PC-3 (cell line): ENCODE measurements at places on chromosomes 16 and 17.
A peak's percentile ranks its signal among the peaks of the same experiment; 100 is the strongest.

DNA sequence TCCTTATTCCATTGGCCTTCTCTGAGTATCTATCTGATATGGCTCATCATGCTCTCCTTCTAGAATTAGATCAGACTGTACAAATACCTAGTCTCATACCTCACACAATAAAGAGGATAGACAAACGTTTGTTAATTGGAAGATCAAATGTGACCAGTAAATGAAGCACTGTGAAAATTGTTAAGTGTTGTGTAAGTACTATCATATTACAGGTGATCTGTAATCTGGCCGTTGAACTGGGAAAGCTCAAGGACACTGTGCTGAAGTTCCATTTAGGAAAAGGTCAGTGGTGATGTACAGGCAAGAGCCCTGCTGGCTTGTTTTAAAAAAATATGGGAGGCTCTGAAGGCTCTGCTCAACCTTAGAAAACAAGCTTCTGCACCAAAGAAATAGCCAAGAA lies 38.5 kb upstream of the CORO6 start:
- DNase-seq, result no peak

GRCh38 chr16:78761427-78761826 lies 662.0 kb downstream of the WWOX start:
- no peak for DNase-seq

DNA sequence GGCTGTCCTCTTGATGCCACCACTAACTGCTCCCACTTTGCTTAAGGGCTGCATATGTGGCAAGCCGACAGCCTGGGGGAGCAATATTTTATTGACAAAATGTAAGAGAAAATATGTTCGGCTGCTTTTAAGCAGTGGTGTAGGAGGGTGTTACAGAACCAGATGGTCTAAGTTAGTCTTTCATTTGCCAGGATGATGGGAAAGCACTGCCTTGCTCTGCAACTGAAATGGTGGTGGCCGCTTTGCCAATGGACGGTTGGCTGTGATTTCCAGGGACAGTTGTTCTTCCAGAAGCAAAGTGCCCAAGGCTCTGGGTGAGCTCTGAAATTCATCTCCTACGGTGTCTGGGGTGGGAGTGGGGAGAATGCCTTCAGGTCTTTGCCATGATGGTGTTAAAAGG lies 469.3 kb downstream of the TOX3 start:
- DNase-seq, result no peak

DNA sequence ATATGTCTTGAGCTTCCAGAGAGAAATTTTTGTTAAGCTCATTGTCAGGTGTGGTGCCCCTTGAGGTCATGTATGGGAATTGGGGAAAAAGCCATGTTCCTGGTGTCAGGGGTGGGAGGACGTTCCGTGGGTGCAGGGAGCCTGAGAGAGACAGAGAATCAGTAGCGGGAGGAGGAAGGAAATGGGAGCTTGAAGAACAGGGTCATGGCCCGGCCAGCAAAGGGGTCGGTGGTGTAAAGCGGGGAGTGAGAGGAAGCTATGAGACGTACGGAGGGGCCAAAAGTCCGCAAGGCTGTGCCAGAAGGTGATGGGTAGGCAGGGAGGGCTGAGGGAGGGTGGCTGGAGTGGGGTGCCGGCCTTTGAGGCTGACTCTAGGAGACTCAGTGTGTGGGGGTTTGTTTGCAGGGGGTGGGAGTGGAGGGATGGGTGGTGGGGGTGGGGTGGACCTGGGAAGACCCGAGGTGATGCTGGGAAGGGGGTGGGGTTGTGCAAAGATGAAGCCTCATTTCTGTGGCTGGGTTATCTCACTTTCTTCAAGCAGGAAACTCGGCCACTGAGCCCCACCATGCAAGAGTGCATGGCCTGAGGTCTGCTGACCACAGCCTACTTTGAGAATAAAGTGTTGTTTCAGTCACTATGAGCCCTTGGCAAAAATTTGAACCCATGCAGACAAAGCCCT lies 63.6 kb downstream of the PLCG2 start:
- DNase-seq, result no peak

DNA sequence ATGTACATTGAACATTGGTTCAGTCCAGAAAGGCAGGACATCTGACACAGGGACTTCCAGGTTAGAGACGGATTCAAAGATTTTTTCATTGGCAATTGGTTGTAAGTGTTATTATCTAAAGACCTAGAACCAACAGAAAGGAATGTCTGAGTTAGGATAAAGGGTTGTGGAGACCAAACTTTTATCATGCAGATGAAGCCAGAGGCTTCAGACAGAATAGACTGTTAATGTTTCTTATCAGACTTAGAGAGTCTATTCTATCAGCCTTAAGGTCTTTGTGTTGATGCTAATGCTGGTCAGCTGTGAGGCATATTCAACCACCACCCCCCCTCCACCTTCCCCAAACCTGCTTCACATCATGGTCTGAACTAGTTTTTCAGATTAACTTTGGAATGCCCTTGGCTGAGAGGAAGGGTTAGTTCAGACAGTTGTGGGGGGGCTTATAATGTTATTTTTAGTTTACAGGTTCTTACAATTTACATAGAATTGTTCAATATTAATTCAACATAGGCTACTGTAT lies 2.1 kb upstream of the ITGB3 start:
- DNase-seq, result no peak

DNA sequence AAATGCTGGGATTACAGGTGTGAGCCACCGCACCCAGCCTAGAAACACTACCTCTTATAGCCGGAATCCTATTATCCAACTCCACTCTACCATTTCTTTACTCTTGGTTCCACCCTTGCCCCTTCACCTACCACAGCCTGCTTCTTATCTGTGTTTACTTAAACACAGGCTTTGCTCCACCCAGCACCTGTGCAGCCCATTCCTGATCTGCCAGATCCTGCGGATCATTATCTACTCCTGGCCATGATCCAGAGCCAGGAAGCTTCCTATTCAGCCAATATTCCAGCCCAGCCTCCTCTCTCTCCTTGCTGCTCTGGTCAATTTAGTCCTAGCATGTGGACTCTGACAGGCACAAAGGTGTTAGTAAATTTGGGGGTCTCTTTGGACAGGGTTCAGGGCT lies 98.8 kb upstream of the MED13 start:
- DNase-seq, result peak; percentile 85

GRCh38 chr17:54736573-54736972 lies 164.1 kb upstream of the TOM1L1 start:
- no peak for DNase-seq
